ENCODE measurements at places on chromosomes 4 and X. TPM values are rescaled to one million over a fixed set of nuclear protein-coding genes. Genes with fewer than 3 reads are reported as not detected.
A peak's percentile ranks its signal among the peaks of the same experiment; 100 is the strongest.

Gene MAML3
- 0.28 TPM for total RNA-seq

Gene ATP1B4
- total RNA-seq: not detected

Gene DACH2
- not detected for total RNA-seq

Gene TMPRSS11E
- total RNA-seq: not detected

DNA sequence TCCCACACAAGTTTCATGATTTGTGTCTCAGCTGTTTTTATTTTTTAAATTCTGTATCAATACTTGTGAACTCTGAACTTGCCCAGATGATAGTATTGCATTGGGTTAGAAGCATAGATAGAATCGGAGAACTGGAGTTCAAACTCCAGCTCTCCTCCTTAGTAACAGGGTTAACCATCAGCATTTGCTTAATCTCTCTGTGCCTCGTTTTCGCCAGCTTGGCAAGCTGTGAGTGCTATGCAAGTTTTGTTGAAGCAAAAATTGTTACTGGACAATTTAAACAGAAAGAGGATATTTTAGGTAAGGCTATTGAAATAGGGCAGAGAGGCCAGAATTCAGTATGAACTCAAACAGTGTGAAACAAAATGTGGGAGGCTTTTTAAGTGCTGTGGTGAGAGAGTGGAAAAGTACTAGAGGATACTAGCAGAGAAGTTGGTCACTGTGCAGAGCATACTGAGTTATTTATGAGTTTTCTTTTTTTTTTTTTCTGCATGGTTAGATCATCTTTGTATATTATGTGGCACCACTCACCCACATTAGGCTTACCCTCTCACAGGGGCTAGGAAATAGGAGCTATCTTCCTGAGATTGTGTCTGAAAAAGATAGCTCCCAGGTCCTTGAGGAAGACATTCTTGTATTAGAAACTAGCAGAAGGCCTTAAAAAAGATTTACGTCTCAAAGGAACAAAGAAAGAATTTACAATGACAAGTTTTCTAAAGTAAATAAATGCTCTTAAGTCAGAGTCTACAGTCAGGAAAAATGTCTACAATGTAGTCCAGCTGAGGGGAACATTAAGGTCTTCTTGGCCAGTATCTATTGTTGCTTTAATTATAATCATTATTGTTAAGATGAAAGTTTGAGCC is 1126.6 kb downstream of the FAT4 start:
- H3K4me1 ChIP-seq: no peaks in the 10 kb centered on the region
- DNase-seq: no peak

DNA sequence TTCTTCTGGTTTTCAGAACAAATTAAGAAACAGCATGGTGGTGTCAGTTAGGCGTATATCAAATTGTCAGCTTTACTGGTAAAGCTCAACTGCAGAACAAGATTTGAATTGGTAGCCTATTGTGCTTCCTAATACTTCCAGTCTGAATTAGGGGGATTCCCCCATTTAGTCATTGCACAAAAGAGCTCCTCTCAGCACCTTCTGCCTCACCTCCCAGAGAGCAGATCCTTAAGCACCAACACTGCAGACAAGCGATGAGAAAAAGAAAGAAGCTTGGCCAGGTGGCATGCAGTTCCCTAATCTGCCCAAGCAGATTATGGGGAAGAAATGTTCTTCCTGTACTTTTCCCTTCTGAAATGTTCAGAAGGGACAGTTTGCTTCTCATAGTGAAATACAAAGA is 9.2 kb downstream of the MAP9 start:
- no peak overlapping the region for H3K4me3 ChIP-seq
- H3K27me3 ChIP-seq: no peaks in the 10 kb centered on the region
- H3K36me3 ChIP-seq: no peaks in the 10 kb centered on the region
- H3K27ac ChIP-seq: no peak overlapping the region
- H3K4me1 ChIP-seq: no peaks in the 10 kb centered on the region
- no peak for DNase-seq

DNA sequence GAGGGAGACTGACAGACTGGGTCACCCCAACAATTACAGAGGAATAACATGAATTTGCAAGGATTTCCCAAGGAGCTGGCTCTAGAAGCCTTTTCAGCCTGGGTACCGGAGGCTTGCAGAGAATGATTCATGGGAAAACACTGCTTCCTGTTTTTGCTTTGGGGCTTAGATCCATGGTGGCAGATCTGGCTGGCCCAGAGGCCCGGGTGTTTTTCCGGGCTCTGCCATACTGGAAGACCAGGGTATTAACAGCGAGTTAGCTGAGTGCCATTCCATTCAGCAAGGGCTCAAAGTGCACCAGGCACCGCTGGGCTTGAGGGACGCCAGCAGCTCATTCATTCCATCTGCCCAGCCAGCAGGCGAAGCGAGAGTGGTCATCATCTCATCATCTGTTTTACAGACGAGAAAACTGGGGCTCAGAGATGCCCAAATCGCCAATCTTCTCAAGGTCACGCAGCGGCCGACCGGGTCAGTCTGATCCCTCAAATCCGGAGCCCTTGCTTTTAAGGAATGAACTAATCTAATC is 1.3 kb downstream of the WDR1 start:
- H3K36me3 ChIP-seq: peaks cover 25% of the 10 kb centered on the region
- peak overlapping the region; percentile 92 for H3K27ac ChIP-seq
- H3K4me3 ChIP-seq: peak overlapping the region; percentile 99
- peaks cover 18% of the 10 kb centered on the region for H3K4me1 ChIP-seq
- no peak for DNase-seq

- no peak overlapping the region for H3K4me3 ChIP-seq
- peaks cover 53% of the 10 kb centered on the region for H3K4me1 ChIP-seq
- H3K36me3 ChIP-seq: no peaks in the 10 kb centered on the region
- H3K27me3 ChIP-seq: no peaks in the 10 kb centered on the region
- peak; percentile 74 for DNase-seq
- peak overlapping the region; percentile 77 for H3K27ac ChIP-seq
Measured at GRCh38 chrX:65688403-65688871, 21.0 kb downstream of the MSN start.

GRCh38 chr4:146273204-146273901 is 59.0 kb downstream of the REELD1 start:
- H3K36me3 ChIP-seq: no peaks in the 10 kb centered on the region
- peak; percentile 94 for DNase-seq
- H3K27ac ChIP-seq: peak overlapping the region; percentile 81
- peak overlapping the region; percentile 6 for H3K4me3 ChIP-seq

- no peak overlapping the region for H3K27ac ChIP-seq
- no peaks in the 10 kb centered on the region for H3K36me3 ChIP-seq
- no peak for DNase-seq
Measured at GRCh38 chrX:96989830-96990571, 106.3 kb downstream of the RPA4 start.

DNA sequence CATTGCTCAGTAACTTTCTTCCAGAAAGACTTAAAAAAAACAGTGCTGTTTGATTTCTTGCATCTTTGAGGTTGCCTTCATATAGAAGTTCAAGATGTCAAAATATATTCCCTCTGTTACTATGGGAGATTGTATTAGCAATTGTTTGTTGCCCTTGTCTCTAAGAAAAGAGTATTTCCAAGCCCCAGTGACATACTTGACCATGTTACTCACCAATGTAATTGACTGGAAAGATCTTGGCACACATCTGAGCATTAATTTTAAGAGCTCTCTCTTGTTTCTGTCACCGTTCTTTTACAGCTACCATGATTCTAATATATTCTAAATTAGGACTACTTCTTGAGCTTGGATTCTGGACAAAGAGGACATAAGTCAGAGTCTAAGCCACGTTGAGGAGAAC is 902.7 kb upstream of the EPHA5 start:
- no peaks in the 10 kb centered on the region for H3K4me1 ChIP-seq
- no peak overlapping the region for H3K27ac ChIP-seq
- no peaks in the 10 kb centered on the region for H3K27me3 ChIP-seq
- DNase-seq: no peak
- H3K36me3 ChIP-seq: no peaks in the 10 kb centered on the region

GRCh38 chr4:76384052-76384451 is 36.9 kb downstream of the CCDC158 start:
- no peak for DNase-seq
- no peak overlapping the region for H3K4me3 ChIP-seq
- H3K36me3 ChIP-seq: no peaks in the 10 kb centered on the region
- no peaks in the 10 kb centered on the region for H3K4me1 ChIP-seq
- no peaks in the 10 kb centered on the region for H3K27me3 ChIP-seq

- no peaks in the 10 kb centered on the region for H3K4me1 ChIP-seq
- no peaks in the 10 kb centered on the region for H3K36me3 ChIP-seq
- H3K4me3 ChIP-seq: no peak overlapping the region
- no peak for DNase-seq
Measured at GRCh38 chrX:129636175-129636681, 18.5 kb downstream of the APLN start.

- H3K36me3 ChIP-seq: no peaks in the 10 kb centered on the region
- peak within 1 kb of the TSS; percentile 93 for H3K27ac ChIP-seq
- no peaks in the 10 kb centered on the region for H3K27me3 ChIP-seq
- peak within 1 kb of the TSS; percentile 77 for H3K4me3 ChIP-seq
- DNase-seq: no peak
Measured at GRCh38 chr4:103076747-103077347, at the start of gene SLC9B2. Gene SLC9B2 (minus strand): TSS chr4:103076761. CDS start chr4:103067550, 9,211 bp downstream.

- H3K27me3 ChIP-seq: no peaks in the 10 kb centered on the region
- H3K27ac ChIP-seq: no peak overlapping the region
- no peak for DNase-seq
- H3K4me3 ChIP-seq: no peak overlapping the region
- H3K4me1 ChIP-seq: no peaks in the 10 kb centered on the region
Measured at GRCh38 chrX:66602381-66602938, 36.4 kb downstream of the EDA2R start.

DNA sequence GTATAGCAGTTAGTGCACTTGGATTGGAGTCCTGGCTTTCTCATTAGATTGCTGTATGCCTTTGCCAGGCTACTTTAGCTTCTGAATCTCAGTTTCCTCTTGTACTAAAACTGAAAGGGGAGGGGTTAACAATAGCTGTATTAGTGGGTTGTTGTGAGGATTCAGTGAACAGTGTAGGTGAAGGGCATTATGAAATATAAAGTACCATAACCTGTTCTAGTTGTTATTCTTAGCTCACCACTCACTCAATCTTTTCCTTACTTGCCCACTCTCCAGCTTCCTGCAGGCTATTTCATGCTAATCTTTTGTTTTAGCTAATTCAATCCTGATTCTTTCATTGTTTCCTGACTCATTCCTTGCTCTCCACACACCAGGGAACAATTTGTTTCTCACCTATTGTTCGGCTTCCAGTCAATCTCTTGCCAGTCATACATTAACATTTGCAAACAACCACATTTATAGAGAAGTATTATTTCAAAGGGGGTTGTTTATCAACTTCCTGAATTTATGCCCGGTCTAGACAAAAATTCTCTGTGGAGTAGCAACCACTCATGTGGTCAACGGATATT is 50.6 kb upstream of the EDA start:
- H3K4me3 ChIP-seq: no peak overlapping the region
- DNase-seq: no peak
- no peaks in the 10 kb centered on the region for H3K36me3 ChIP-seq
- H3K27ac ChIP-seq: no peak overlapping the region

GRCh38 chr4:83110970-83111750 is 3.4 kb downstream of the PLAC8 start:
- peak overlapping the region; percentile 78 for H3K4me3 ChIP-seq
- no peaks in the 10 kb centered on the region for H3K27me3 ChIP-seq
- DNase-seq: no peak
- H3K27ac ChIP-seq: peak overlapping the region; percentile 71
- peaks cover 14% of the 10 kb centered on the region for H3K4me1 ChIP-seq

GRCh38 chrX:130999360-130999759 is 58.8 kb upstream of the ARHGAP36 start:
- H3K4me3 ChIP-seq: no peak overlapping the region
- DNase-seq: no peak
- H3K36me3 ChIP-seq: no peaks in the 10 kb centered on the region
- no peak overlapping the region for H3K27ac ChIP-seq

GRCh38 chrX:13906093-13906492 is 89.2 kb upstream of the GPM6B start:
- no peaks in the 10 kb centered on the region for H3K36me3 ChIP-seq
- DNase-seq: no peak
- H3K4me1 ChIP-seq: no peaks in the 10 kb centered on the region
- no peak overlapping the region for H3K27ac ChIP-seq
- no peak overlapping the region for H3K4me3 ChIP-seq

- H3K27me3 ChIP-seq: no peaks in the 10 kb centered on the region
- no peak overlapping the region for H3K27ac ChIP-seq
- no peaks in the 10 kb centered on the region for H3K4me1 ChIP-seq
- H3K36me3 ChIP-seq: no peaks in the 10 kb centered on the region
Measured at GRCh38 chr4:111618908-111619307, 526.3 kb upstream of the FAM241A start.

GRCh38 chrX:103413705-103414387 is 37.5 kb downstream of the BEX3 start:
- H3K27me3 ChIP-seq: no peaks in the 10 kb centered on the region
- DNase-seq: no peak
- H3K36me3 ChIP-seq: no peaks in the 10 kb centered on the region
- no peaks in the 10 kb centered on the region for H3K4me1 ChIP-seq
- no peak overlapping the region for H3K27ac ChIP-seq
- no peak overlapping the region for H3K4me3 ChIP-seq
